ENCODE measurements at places on chromosomes 13 and 19.

DNA sequence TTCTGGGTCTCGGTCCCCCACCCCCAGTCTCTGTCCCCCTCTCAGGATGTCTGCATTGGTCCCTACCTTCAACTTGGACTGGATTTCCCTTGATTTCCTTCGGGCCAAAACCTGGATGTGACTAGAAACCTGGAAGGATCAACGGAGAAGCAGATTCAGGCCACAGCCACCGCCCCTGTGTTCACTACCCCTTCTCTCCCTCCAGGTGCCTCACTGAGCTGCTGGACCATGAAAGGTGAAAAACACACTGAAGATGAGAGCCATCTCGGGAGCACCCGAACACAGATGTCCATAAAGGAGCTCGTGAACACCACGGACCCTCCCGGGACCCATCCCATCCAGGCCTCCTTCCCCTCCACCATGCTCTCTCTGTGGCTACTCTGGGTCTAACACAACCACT is 5.0 kb downstream of the TEAD2 start:
- no peak for DNase-seq

DNA sequence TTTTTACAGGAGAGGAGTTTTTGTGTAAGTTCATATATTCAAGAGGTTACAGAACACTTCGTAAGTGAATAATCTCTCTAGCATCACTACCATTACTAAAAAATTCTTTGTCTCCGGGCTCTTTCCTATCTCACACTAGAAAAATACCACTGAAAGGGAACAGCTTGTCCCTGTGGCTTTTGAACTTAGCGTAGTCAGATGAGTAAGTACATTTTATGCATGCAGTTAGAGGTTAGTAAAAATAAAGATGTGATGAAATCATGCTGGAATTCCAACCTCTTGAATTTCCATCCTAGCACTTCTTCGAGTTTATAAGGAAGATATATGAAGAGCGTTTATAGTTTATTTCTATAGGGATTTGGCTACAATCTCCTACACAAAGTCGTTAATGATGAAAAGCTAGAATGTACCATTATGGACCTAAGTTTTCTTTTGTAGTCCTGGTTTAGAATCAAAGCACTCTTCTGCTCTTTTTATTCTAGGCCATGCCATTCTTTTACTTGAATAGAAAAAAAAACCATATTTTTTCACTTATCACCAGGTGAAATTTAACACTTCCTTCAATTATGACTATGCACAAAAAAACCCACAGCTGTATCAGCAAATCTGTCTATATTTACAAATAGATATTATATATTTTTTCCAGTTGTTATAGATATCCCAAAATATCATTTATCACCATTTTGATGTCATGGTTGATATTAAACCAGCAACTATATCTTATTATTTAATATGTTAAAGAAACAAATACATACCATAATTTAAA is 139.9 kb upstream of the PCDH9 start:
- DNase-seq = peak; percentile 6

DNA sequence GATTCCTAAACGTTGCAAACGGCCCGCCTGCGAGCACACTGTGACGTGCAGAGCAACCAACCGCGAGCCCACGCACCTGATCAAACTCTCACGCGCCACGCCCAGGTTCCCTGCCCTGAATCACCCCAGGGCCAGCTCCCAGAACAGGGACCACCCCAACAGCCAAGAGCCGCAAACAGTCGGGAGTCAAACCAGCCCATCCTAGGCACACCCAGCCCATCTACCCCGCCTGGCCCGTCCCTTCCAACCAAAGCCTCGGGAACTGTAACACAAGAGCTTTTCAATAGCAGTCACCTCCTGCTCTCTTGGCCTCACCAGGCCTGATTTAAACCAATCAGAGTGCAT is 8.9 kb downstream of the PIP5K1C start:
- DNase-seq = no peak

DNA sequence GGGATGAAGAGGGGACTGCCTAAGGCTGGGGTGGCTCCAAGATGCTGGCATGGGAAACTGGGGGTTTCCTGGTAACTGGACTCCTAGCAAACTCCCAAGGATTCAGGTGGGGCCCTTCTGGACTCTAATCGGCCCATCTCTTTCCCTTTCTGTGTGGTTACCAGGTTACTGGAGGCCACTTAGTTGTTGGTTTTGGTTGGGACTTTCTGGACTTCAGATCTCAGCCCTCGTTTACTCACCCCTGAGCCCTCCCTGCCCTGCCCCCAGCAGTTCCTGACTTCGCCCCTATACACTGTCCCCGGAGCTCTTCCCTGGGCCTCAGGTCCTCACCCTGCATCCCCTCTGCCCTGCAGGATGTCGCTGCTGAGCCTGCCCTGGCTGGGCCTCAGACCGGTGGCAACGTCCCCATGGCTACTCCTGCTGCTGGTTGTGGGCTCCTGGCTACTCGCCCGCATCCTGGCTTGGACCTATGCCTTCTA is 328 bp downstream of the CYP4F12 start:
- DNase-seq = no peak

- no peak for DNase-seq
Observed at GRCh38 chr19:8192221-8192820, 16.8 kb upstream of the CERS4 start.

DNA sequence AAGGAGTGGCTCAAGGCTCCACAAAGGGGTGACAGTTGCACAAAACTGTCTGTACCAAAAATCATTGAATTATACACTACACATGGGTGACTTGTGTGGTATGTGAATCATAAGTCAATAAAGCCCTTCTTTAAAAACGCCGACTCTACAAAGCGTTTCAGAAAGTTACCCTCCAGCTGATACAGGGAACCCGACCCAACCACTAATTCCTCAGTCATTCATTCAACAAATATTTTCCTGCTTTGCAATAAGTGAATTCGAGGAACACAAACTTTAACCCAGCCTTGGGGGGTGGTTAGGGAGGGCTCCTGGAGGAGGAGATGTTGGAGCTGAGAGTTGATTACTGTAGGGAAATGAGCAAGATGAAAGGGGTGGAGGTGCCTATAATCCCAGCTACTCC is 32.0 kb downstream of the LTBP4 start:
- no peak for DNase-seq

DNA sequence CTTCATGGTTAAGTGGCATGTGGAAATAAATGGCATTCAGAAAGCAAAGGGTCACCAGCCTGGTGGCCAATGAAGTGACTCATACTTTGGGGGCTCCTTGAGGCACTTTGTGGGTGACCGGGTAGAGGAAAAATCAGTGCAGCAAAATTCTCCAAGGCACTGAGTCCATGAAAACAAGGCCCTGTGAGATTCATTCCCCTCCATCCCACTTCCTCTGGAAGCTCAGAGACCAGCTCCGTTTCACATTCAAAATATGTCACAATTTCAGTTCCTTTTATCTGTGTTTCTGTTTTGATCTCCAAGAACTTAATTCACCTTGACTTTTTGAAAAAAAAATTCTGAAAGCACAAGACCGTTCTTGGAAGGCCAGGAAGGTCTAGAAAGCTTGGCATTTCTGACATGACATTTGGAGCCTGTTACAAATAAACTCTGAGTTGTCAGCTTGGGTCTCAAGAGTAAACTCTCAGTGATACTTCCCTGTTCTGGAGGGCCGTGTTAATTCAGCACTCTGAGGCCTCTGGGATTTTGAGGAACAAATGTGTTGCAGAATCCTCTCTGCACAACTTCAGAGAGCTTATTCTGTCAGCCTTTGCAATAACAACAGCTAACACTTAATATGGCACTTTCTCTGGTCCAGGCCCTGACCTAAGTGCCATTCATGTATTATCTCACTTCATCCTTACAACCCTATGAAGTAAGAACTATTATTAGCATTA is 6.8 kb downstream of the CYSLTR2 start:
- no peak for DNase-seq

GRCh38 chr13:24134757-24135156 is 25.8 kb upstream of the SPATA13 start:
- DNase-seq = no peak

DNA sequence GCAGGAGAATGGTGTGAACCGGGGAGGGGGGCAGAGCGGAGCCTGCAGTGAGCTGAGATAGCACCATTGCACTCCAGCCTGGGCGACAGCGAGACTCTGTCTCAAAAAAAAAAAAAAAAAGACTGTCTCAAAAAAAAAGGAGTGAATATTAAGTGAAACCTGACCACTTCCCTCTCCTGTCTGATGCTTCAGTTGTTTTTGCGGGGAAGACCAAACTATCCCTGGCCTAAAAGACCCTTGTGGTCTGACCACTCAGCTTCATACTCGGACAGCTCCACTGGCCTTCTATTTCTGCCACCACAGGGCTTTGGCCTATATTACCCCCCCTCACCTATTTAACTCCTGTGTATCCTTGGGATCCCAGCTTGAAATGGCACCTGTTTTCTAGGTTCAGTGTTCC is 2.3 kb downstream of the CLASRP start:
- DNase-seq = no peak

DNA sequence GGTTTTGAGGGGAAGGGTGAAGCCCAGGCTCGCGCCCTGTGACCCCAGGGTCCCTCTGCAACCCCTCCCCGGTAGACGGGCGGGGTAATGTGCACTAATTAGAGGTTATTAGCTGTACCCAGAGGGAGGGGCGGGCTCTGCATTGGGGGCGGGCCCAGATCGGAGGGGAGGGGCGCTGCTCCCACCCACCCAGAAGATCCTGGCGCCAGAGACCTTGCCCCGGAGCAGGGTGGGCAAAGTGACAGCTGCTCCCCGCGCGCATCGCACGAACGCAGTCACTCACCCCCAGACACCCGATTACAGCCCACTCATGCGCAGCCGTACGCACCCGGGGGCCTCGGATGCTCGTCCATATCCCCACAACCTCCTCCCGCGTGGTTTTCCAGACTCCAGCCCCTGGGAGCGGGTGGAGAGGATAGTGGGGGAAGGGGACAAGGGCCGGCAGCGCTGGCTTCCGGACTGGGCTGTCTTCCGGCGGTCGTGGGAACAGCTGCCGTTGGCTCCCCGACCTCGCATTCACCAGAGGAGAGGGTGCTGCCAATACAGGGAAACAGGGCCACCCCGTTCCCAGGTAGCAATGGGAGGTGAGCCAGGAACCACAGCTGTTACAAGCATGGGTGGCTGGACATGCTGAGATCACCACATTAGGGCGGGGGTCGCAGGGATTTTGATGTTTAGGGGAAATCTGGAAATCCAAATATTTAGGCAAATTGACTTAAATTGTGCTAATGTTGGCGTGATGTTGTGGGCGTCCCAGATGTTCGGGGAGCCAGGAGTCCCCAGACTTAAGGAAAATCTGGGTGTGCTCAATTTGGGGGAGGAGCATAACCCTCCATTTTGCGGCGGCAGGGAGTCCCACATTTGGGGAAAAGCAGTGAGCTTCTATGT is 2.9 kb upstream of the HOOK2 start:
- DNase-seq = peak; percentile 58

- no peak for DNase-seq
Observed at GRCh38 chr13:98652721-98653462, 76.0 kb upstream of the STK24 start.

DNA sequence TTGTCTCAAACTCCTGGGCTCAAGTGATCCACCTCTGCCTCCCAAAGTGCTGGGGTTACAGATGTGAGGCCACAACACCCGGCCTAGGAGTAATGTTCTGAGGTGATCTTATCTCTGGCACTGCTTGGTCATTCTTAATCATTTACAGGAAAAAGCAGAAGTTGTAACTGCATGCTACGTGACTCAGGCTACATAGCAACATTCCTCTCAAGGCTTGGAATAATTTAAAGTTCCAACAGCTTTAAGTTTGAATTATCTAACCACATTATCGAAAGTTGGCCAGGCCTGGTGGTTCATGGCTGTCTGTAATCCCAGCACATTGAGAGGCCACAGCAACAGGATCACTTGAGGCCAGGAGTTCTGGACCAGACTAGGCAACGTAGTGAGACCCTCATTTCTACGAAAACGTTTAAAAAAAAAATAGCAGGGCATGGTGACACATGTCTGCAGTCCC is 3.9 kb upstream of the B9D2 start:
- peak; percentile 54 for DNase-seq

DNA sequence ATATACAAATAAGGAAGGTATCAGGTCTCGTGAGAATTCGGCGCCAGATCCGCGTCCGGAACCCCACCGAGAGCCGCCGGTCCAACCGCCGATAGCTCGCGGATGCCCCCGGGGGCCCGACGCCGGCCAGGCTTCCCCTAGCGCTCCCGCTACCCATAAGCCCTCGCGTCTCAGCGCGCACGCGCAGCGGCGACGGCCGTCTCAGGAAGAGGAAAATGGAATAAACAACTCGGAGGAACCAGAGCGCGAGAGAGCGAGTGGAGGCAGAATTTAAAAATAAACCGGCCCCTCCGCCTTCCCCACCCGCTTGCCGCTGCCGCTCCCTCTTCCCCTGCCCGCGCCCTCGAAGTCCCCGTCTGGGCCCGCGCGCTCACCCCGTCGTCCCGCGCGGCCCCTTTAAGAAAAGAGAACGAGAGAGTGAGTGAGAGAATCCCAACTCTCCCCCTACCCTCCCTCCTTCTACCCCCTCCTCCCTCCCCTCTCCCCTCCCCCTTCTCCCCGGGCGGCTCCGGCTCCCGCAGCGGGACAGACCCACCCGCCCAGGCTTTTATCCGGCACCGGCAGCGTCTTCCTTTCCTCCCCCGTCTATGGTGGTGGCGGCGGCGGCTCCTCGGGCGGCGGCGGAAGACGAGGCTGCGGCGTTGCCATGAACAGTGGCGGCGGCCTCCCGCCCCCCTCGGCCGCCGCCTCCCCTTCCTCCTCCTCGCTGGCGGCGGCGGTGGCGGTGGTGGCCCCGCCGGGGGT is at the start of gene PAN3:
PAN3 (plus strand) TSS at position 534 of the 744 bp plus-strand sequence; CDS start at position 647, 113 bp downstream.
- peak; percentile 81 for DNase-seq

GRCh38 chr13:21613791-21614190 is 9.8 kb upstream of the MICU2 start:
- no peak for DNase-seq

- DNase-seq = peak; percentile 81
Observed at GRCh38 chr13:24668955-24669582, 11.1 kb upstream of the ATP12A start.

DNA sequence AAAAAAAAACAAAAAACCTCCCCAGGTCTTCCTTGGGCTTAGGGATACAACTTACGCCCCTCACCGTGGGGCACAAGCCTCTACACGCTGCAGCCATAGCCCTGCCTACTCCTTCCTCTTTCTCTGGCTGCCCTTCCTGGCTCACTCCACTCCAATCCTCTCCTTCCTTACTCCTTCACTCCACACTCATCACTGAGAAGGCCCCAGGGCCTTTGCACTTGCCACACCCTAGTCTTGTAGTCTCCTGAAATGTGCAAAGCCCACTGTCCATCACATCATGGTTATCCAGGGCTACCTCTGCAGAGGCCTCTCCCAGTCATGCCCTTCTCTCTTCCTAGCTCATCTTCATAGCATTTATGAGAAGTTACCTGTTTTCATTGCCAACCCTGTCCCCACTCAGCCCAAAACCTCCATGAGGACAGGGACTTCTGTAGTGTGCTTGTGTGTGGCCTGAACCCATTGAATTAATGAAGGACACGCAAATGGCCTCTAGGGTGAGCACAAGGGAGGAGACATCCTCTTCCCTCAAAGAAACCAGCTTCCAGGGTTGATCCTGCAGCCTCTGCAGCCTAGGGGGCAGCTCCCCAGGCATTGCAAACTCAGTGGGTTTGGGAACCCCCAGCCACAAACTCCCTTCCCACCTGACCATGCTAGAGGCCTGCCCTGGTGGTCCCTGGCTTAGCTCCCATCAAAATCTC is 7.9 kb upstream of the HSH2D start:
- no peak for DNase-seq

GRCh38 chr19:16821081-16821480 is 8.1 kb upstream of the SIN3B start:
- DNase-seq = no peak
